Mononuclear cell (primary cell): ENCODE measurements at places on chromosomes 11 and 22. TPM values are rescaled to one million over a fixed set of nuclear protein-coding genes. Genes with fewer than 3 reads are reported as not detected.

OR2AG2 gene
- 0.10 TPM for total RNA-seq

CHST1 gene
- not detected for total RNA-seq

CRYBA4 gene
- not detected for total RNA-seq

KLHL35 gene
- total RNA-seq, result 0.52 TPM

OR6T1 gene
- not detected for total RNA-seq

APOBEC3B gene
- 0.31 TPM for total RNA-seq

NCAPD3 gene
- total RNA-seq, result 17.0 TPM

C11orf91 gene
- total RNA-seq, result not detected

GTSE1 gene
- total RNA-seq, result 0.52 TPM

GRM5 gene
- not detected for total RNA-seq

PARVA gene
- total RNA-seq, result 0.21 TPM

DEUP1 gene
- total RNA-seq, result not detected

OPCML gene
- total RNA-seq, result under 0.01 TPM

PNPLA5 gene
- total RNA-seq, result not detected

MEI1 gene
- total RNA-seq, result 63.5 TPM

HSPB2 gene
- total RNA-seq, result not detected

ARHGEF17 gene
- 0.31 TPM for total RNA-seq

OR4C12 gene
- total RNA-seq, result not detected

PKP3 gene
- not detected for total RNA-seq

UCP2 gene
- total RNA-seq, result 68.7 TPM

GNG3 gene
- total RNA-seq, result not detected

EFEMP2 gene
- total RNA-seq, result 1.3 TPM

PARVG gene
- total RNA-seq, result 87.6 TPM

SBF2 gene
- total RNA-seq, result 35.1 TPM

C1QTNF5 gene
- total RNA-seq, result not detected

SLN gene
- total RNA-seq, result not detected

MMP27 gene
- not detected for total RNA-seq

SLC5A4 gene
- total RNA-seq, result not detected

MYO18B gene
- total RNA-seq, result 0.31 TPM

SOX10 gene
- total RNA-seq, result not detected

MS4A10 gene
- total RNA-seq, result not detected

A4GALT gene
- 0.10 TPM for total RNA-seq

MS4A5 gene
- not detected for total RNA-seq

VSIG2 gene
- total RNA-seq, result 0.42 TPM

DRD4 gene
- 0.10 TPM for total RNA-seq

FADD gene
- total RNA-seq, result 16.8 TPM

MLC1 gene
- total RNA-seq, result 2.8 TPM

LMO2 gene
- 28.4 TPM for total RNA-seq

JAML gene
- 90.4 TPM for total RNA-seq

NFRKB gene
- total RNA-seq, result 38.0 TPM

POU2AF1 gene
- total RNA-seq, result 3.4 TPM

TP53I11 gene
- 7.7 TPM for total RNA-seq

CD3G gene
- 49.7 TPM for total RNA-seq

OR52I2 gene
- total RNA-seq, result not detected

GGT5 gene
- 0.31 TPM for total RNA-seq

STIM1 gene
- total RNA-seq, result 55.8 TPM
